Hepatocyte (in vitro differentiated cells): ENCODE measurements at places on chromosomes 7 and 10. TPM values are rescaled to one million over a fixed set of nuclear protein-coding genes. Genes with fewer than 3 reads are reported as not detected.
A peak's percentile ranks its signal among the peaks of the same experiment; 100 is the strongest.

- peaks cover 13% of the 10 kb centered on the region for H3K4me1 ChIP-seq
- no peaks in the 10 kb centered on the region for H3K27me3 ChIP-seq
- H3K27ac ChIP-seq: no peak overlapping the region
- no peak for DNase-seq
- H3K36me3 ChIP-seq: no peaks in the 10 kb centered on the region
- no peak overlapping the region for H3K4me3 ChIP-seq
Observed at GRCh38 chr7:22445140-22445743, 54.7 kb downstream of the STEAP1B start.

SAP25 gene
- total RNA-seq: not detected in 2 replicates

DNA sequence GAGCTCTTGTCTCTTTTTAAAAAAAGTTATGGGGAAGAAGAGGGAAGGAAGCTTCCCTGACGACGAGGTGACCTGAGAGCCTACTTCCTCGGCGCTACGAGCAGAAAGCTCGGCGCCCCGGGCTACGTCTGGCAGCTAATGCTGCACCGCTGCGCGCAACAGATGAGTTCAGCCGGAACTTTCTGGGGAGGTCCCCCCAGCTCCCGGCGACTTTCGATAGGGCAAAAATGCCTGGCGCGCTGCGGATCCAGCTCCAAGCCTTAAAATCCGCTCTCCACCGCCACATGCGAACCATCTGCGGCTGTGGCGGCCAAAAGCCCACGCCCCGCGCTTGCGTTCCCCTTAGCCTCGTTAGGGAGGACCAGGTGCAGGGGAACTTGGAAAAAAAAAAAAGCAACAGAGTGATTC is 621 bp downstream of the P4HA1 start:
- peak; percentile 86 for DNase-seq
- peaks cover 15% of the 10 kb centered on the region for H3K4me1 ChIP-seq
- H3K27ac ChIP-seq: peak overlapping the region; percentile 94
- H3K27me3 ChIP-seq: no peaks in the 10 kb centered on the region
- H3K36me3 ChIP-seq: no peaks in the 10 kb centered on the region

DNA sequence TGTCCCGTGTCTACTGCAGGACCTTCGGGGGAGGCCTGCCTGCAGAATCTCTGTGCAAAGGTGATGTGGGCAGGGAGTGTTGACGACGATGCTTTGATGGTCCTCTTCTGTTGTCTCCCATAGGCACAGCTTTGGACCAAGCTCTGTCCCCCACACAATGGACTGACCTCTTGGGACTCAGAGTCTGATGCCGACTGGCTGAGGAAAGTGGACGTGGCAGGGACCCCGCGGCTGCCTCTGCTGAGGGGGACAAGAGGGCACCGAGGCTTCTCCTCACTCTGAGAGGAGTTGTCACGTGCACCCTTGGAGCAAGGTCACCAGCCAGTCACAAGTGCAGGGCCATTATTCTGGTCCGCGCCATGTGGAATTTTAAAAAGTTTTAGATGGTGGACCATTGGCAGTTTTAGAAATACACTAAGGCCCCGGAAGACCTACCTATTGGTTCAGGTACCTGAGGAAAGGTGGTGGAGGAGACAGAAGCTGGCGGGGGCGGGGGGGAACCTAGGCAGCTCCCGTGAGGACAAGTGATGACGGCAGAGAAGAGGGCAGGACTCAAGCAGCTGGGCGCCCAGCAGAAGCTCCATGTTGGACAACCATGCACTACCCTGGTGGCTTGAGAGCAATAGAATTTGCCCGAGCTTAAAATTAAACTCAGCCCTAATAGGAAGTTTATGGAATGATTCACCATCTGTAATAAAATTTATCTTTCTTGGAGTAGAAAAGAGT is 331.4 kb downstream of the PTPRN2 start:
- no peak for DNase-seq
- H3K4me1 ChIP-seq: no peaks in the 10 kb centered on the region
- H3K4me3 ChIP-seq: no peak overlapping the region
- no peaks in the 10 kb centered on the region for H3K27me3 ChIP-seq

ZNF425 gene
- 2.7 and 3.9 TPM in 2 replicates for total RNA-seq

DNA sequence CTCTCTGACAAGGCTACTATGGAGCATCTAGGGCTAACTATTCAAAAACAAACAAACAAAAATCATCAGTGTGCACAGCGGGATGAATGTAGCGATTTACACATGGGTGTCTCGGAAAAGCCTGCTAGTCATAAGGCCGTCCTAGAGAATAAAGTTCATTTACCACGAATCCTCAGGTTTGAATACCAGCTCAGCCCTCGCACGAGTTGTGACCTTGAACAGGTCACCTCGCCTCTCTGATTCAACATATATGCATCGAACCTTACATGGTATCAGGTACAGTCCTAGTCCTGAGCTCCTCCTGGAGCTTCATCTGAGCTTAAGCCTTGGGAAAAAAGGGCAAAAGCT is 572 bp downstream of the ATP5MF start:
- DNase-seq: no peak
- no peaks in the 10 kb centered on the region for H3K36me3 ChIP-seq
- peaks cover 9% of the 10 kb centered on the region for H3K4me1 ChIP-seq

DNA sequence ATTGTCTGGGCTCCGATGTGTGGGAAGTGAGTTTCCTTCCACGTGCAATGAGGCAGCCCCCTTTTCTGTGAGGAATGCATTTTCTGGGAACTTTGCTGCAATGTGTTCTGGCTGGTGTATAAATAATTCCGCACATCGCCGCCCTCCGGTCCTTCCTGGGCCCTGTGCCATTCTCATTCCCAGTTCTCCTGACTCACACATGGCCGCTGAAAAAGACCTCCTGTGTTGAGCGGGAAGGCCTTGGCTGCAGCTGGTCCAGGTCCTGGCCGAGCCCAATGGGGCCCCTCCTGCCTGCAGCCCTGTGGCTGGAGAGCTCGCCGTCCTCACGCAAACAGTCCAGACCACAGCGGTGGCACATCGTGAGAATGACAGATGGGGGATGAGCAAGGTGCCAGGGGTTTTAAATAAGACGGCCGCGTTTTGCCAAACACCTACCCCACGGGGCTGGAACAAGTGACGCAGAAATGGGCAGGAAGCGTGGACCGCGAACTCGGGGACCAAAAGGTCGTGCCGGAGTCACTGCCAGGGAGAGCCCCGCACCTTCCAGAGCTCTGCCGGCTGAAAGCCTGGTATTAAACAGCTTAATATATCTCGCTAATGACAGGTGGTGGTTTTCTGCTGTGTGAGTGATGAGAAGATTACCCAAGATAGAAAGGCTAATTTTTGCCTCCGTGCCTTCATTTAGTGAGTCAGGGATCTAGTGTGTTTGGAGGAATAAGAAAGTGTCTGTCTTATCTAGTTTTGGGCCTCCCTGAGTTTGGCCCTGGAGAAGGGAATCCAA is 37.0 kb downstream of the FAM20C start:
- H3K27ac ChIP-seq: peak overlapping the region; percentile 69
- DNase-seq: peak; percentile 66
- H3K36me3 ChIP-seq: no peaks in the 10 kb centered on the region
- no peak overlapping the region for H3K4me3 ChIP-seq

GPER1 gene
- 3.6 and 4.5 TPM in 2 replicates for total RNA-seq

DNA sequence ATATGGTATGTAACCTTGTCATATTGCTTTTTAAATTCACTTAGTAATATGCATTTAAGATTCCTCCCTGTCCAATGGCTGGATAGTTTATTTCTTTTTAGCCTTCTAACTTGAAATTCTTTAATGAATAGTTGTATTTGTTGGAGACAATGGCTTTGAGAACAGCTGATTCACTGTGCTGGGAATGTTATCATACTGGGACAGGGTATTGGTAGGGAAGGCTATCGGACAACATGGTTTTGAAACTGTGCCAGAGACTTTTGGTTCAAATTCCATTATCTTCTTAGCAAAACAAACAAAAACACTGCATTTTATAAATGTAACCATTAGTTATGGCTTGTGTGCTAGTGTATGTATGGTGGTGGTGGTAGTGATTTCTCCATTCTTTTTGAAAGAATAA is 517.1 kb upstream of the ANKRD30A start:
- H3K27ac ChIP-seq: no peak overlapping the region
- no peak overlapping the region for H3K4me3 ChIP-seq
- no peaks in the 10 kb centered on the region for H3K4me1 ChIP-seq
- DNase-seq: no peak

GCK gene
- total RNA-seq: 0.72 and 2.5 TPM in 2 replicates

CYP2C9 gene
- total RNA-seq: 61.1 and 69.0 TPM in 2 replicates

- peak overlapping the region; percentile 95 for H3K27ac ChIP-seq
- no peaks in the 10 kb centered on the region for H3K27me3 ChIP-seq
- peak overlapping the region; percentile 79 for H3K4me3 ChIP-seq
Observed at GRCh38 chr10:102113956-102114857, 6.0 kb downstream of the LDB1 start.

GRCh38 chr7:16627236-16627635 is 18.3 kb downstream of the ANKMY2 start:
- H3K4me3 ChIP-seq: no peak overlapping the region
- no peaks in the 10 kb centered on the region for H3K4me1 ChIP-seq
- H3K27me3 ChIP-seq: no peaks in the 10 kb centered on the region
- DNase-seq: no peak
- H3K36me3 ChIP-seq: peaks cover 5% of the 10 kb centered on the region

DNA sequence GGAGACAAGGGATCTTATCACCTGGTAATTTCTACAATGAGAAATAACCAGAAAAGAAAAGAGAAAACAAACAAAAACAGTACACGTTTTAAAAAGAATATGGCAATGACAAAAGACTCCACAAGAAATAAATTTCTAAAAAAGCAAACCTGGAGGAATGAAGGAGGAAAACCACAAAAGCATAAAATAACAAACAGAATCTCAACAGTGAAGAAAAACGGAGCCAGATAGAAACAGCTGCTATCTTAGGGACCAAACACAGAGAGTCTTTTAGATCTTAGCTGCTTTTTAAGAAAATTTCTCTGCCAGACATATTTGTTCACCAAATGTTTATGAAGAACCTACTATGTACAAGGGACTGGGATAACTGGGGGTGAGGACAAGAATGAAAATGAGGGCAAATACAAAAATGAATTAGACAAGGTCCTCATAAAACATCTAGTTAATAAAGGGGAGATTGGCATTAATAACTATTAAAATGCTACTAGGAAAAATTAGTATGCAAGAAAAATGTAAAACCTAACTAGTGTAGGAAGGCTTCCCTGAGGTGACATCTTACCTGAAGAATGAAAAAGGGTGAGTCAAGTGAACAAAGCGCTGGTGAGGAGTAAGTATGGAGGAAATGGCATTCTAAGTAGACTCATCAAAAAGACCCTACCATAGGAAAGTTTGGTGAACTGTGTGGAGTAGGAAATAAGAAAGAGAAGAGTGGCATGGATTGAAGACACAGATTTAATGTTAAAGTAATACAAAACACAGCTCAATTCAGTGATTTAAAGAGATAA is 34.3 kb downstream of the WASL start:
- DNase-seq: no peak
- H3K27ac ChIP-seq: peak overlapping the region; percentile 7
- no peaks in the 10 kb centered on the region for H3K36me3 ChIP-seq

APBB1IP gene
- 1.1 and 1.6 TPM in 2 replicates for total RNA-seq

SLC13A1 gene
- total RNA-seq: 0.07 and 0.28 TPM in 2 replicates

HPS6 gene
- total RNA-seq: 22.4 and 24.6 TPM in 2 replicates

MINPP1 gene
- total RNA-seq: 52.3 and 56.1 TPM in 2 replicates

SLC29A3 gene
- 8.4 and 11.4 TPM in 2 replicates for total RNA-seq

TUBAL3 gene
- total RNA-seq: 1.0 and 1.7 TPM in 2 replicates

GRCh38 chr7:29853072-29853471 is 46.8 kb downstream of the WIPF3 start:
- H3K27ac ChIP-seq: no peak overlapping the region
- DNase-seq: no peak
- peaks cover 38% of the 10 kb centered on the region for H3K4me1 ChIP-seq
- H3K27me3 ChIP-seq: no peaks in the 10 kb centered on the region
- no peaks in the 10 kb centered on the region for H3K36me3 ChIP-seq
- H3K4me3 ChIP-seq: no peak overlapping the region

DNA sequence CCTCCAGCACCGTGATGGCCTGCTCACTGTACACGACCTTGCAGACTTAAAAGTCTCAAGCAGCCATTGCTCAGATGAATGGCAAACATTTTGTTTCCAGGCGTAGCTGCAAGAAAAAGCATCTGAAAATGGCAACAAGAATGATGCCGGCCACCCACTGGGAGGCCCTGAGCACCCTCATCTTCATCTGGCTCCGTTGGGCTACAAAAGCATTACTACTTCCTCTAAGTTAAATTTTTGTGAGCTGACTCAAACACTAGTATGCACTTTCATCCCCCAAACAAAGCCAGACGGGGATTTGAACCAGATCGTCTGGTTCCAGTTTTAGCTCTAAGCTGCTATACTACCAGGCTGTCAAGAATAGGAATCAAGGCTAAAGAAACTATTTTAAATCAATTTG is 116.6 kb upstream of the CDK1 start:
- H3K4me3 ChIP-seq: no peak overlapping the region
- DNase-seq: no peak
- no peak overlapping the region for H3K27ac ChIP-seq
- H3K36me3 ChIP-seq: no peaks in the 10 kb centered on the region
- peaks cover 8% of the 10 kb centered on the region for H3K4me1 ChIP-seq

MNX1 gene
- total RNA-seq: 2.3 and 2.8 TPM in 2 replicates

SFR1 gene
- 7.1 and 7.3 TPM in 2 replicates for total RNA-seq

DNA sequence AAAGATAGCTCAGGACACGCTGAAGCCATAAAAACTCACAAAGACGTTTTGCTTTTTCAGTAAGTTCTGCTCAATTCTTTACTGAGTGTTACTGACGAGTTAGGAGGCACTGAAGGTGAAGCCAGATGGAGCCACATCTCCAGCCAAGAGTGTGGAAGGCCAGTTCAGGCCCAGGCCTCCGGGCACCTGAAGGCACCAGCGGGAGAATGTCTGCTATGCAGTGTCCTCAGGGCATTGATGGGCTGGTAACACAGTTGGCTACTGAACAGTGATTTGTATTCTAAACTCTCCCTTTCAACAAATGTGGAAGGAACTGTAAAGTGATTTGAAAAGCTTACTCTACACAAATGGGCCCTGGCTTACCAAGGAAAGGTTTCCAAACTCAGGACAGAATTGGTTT is 64.8 kb upstream of the SVIL start:
- H3K27ac ChIP-seq: no peak overlapping the region
- H3K36me3 ChIP-seq: no peaks in the 10 kb centered on the region
- H3K4me1 ChIP-seq: peaks cover 27% of the 10 kb centered on the region
- no peaks in the 10 kb centered on the region for H3K27me3 ChIP-seq
- no peak for DNase-seq
- no peak overlapping the region for H3K4me3 ChIP-seq

GRCh38 chr7:82049442-82049841 is 279.6 kb upstream of the HGF start:
- H3K4me3 ChIP-seq: no peak overlapping the region
- H3K4me1 ChIP-seq: peaks cover 16% of the 10 kb centered on the region
- H3K27me3 ChIP-seq: no peaks in the 10 kb centered on the region
- peak overlapping the region; percentile 54 for H3K27ac ChIP-seq
- DNase-seq: peak; percentile 19

MAT1A gene
- total RNA-seq: 50.0 and 62.1 TPM in 2 replicates

GRCh38 chr10:24346877-24347519 is 138.1 kb downstream of the KIAA1217 start:
- no peak overlapping the region for H3K27ac ChIP-seq
- H3K4me1 ChIP-seq: peaks cover 23% of the 10 kb centered on the region
- DNase-seq: no peak
- no peak overlapping the region for H3K4me3 ChIP-seq
- H3K27me3 ChIP-seq: no peaks in the 10 kb centered on the region
- H3K36me3 ChIP-seq: no peaks in the 10 kb centered on the region
